ENCODE measurements at places on chromosomes 11 and 22. TPM values are rescaled to one million over a fixed set of nuclear protein-coding genes. Genes with fewer than 3 reads are reported as not detected.

Gene BTG4
- not detected for total RNA-seq

Gene CECR2
- total RNA-seq: 0.10 TPM

Gene PAAF1
- 22.0 TPM for total RNA-seq

Gene MMP8
- total RNA-seq: not detected

Gene ATL3
- total RNA-seq: 112 TPM

Gene MRGPRF
- not detected for total RNA-seq

Gene PATL1
- 6.3 TPM for total RNA-seq

Gene KRTAP5-8
- total RNA-seq: not detected

Gene HPS4
- 34.7 TPM for total RNA-seq

- DNase-seq: peak; percentile 76
Observed at GRCh38 chr11:108698844-108699642, 34.2 kb downstream of the DDX10 start.

DNA sequence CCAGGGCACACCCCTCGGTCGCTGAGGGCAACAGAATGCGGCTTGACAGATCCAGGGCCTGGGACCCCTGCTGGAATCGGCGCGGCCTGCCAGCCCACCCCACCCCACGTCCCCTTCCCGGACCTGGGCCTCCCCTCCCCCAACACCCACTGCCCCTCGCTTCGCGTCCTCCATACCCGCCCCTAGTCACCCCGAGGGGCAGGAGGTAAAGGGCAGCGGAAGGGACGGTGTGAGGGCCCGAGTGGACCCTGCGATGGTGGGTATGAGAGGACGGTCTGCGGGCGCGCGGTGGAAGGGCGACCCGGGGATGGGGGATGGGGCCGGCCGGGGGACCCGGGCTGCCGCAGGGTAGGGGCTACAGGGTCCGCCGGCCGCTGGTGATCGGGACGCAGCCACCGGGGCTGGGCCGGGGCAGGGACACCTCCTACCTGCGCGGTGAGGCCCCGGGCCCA lies 311 bp downstream of the APBB1 start:
- no peak for DNase-seq

- DNase-seq: no peak
Observed at GRCh38 chr11:75539459-75540334, 14.0 kb upstream of the GDPD5 start.

- DNase-seq: no peak
Observed at GRCh38 chr11:87368858-87369480, 331.2 kb downstream of the TMEM135 start.

- no peak for DNase-seq
Observed at GRCh38 chr22:19723983-19724827, 866 bp downstream of the GP1BB start.

- no peak for DNase-seq
Observed at GRCh38 chr11:10358696-10359095, 53.8 kb downstream of the ADM start.

DNA sequence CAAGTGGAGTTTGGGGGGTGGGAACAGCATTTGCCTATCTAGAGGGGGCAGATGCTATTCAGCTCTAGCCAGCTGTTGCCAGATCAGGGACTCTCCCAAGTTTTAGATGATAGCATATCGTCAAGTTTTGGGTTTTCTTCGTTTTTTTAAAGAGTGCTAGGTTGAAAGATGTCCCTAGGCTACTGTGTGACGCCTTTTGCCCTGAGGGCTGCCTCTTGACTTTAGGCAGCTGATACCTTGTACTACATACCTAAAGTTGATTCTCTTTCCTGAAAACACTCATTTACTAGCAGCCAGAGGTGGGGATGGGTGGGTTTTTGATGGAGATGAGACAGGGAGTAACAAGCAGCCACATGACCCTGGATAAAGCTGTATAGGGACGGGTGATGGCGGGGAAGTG lies 87.1 kb downstream of the ABTB2 start:
- no peak for DNase-seq

- DNase-seq: no peak
Observed at GRCh38 chr11:45232341-45233080, 53.6 kb downstream of the SYT13 start.

DNA sequence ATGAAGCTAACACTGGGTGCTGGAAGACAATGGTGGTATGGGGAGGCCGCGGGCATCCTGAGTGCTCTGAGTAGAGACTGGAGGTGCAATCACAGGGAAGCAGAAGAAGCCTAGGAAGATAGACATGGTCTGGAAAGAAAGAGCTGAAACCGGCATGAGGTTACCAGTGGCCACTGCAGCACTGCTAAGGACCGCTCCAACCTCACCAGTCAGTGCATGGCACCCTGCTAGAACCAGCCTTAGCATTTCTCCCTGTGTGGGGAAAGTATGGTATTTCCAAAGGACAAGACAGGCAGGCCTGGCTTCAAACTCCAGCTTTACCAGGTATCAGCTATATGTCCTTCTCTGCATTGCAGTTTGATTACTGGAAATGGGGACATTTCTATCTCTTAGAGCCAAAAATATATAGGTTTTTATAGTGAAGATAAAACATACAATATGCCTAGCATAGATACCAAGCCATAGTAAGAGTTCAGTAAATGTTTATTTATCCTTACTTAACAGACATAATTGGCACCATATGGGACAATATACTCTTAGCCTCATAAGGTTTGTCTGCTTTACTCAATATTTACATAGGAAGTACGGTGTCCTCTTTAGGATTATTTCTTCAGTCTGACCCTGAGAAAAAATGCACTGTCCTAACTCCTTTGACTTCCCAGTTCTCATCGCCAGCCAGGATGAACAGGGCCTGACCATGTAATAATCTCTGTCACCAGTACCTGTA lies 231.1 kb downstream of the TENM4 start:
- DNase-seq: peak; percentile 27

DNA sequence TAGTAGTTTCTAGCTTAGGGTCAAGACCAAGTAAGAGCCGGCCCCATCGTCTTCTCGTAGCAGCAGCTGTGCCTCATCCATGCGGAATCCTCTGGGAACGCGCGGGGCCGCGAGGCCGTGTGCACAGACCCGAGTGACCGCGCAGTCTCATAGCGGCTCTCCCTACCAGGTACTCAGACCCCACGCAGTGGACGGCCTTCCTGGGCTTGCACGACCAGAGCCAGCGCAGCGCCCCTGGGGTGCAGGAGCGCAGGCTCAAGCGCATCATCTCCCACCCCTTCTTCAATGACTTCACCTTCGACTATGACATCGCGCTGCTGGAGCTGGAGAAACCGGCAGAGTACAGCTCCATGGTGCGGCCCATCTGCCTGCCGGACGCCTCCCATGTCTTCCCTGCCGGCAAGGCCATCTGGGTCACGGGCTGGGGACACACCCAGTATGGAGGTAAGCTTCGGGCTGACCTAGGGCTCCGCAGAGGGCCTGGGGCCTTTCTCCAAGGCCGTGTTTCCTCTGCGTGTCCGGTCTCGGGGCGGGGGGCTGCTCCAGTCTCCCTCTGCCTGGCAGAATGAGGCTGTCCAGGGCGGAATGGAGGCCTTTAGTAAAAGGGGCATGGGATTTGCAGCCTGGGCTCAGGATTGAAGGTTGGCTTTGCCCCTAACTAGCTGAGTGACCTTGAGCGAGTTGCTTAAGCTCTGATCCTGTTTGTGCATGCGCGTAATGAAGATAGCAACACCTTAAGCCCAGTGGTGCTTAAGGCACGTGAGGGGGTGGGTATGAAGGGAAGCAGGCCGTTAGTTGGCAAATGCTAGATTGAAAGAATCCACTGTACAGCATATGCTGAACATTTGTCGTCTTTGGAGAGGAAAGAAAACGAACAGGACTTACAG lies 48.9 kb downstream of the ST14 start:
- no peak for DNase-seq

DNA sequence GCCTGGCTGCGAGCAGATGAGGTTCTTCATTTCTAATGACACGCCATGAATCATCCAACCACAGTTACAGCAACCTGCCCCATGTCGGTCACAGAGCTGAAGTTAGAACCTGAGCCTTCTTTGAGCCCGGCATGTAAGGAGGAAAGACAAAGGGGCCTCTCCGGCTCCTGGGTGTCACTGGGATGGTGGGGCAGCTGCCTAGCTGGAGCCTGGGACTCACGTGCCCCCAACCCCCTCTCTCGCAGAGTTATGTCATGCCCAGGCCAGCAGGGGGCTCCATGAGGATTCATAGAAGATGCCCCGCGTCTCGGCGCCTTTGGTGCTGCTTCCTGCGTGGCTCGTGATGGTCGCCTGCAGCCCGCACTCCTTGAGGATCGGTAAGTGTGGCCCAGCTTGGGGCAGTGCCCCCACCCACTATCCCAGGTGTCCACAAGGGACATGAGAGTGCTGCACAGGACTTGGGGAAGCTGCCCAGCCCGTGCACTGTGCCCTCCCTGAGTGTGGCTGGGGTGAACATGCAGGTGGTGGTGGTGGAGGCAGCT lies 148.5 kb downstream of the GRIK4 start:
- peak; percentile 48 for DNase-seq

GRCh38 chr11:7501894-7502293 lies 11.9 kb upstream of the PPFIBP2 start:
- DNase-seq: no peak

GRCh38 chr11:60672255-60672654 lies 27.2 kb upstream of the MS4A8 start:
- DNase-seq: no peak

DNA sequence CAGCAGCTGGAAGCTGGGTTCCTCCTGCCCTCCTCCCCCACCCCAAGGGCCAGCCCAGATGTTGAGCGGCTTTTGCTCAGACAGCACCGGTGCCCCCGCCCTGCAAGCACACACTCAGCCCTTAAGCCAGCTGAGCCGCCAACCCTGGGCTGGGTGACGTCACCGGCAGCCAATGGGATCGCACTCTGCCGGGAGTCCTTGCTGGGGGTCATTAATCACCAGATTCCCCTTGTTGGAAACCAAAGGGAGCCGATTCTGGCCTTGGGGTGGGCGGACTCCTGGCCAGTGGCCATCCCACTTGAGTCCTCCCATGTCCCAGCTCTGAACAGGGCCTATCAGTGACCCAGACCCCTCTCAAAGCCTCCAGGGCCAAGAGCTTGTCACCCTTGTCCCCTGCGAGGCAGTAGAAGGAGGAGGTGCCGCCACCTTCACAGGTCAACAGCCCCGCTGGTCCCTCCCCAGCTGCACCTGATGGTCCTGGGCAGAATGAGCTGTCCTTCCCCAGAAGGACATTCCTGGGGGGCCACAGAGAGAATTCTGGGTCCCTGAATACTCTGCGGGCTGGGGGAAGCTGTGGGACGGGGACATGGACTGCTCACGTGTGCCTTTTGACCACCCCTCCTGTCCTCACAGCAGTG lies 7.4 kb downstream of the DUSP8 start:
- peak; percentile 75 for DNase-seq

DNA sequence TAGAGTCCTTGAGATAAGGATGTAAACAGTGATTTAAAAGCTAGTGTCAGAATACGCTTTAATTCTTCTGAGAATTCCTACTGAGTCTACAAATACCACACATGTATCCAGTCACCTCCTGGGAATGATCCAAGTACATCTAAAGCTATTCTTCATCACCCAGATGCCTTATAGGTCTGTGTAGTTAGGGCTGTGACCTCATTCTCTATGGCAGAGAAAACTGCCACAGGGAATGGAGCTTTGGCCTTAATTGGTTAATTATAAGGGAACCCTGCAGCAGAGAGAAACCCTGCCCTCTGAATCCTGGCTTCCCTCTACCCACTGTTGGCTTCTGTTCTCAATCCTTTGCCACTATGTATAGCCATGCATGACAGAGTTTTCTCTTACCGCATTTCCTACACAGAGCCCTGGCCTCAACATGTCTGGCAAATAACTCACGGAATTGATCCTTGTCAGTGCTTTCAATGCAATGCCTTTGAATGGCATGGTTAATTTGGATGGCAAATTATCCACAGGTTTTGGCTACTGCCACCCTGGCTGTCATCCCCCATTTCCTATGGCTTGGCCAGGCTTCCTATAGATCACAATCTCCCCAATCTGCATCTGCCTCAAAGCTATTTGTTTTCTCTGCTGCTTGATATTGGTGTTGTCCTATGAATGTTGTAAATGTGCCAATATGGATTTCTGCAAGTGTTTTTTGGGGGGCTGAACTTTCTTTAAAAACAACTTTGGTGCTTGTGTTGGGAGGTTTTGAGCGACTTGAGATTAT lies 2.9 kb downstream of the DIXDC1 start:
- peak; percentile 94 for DNase-seq

DNA sequence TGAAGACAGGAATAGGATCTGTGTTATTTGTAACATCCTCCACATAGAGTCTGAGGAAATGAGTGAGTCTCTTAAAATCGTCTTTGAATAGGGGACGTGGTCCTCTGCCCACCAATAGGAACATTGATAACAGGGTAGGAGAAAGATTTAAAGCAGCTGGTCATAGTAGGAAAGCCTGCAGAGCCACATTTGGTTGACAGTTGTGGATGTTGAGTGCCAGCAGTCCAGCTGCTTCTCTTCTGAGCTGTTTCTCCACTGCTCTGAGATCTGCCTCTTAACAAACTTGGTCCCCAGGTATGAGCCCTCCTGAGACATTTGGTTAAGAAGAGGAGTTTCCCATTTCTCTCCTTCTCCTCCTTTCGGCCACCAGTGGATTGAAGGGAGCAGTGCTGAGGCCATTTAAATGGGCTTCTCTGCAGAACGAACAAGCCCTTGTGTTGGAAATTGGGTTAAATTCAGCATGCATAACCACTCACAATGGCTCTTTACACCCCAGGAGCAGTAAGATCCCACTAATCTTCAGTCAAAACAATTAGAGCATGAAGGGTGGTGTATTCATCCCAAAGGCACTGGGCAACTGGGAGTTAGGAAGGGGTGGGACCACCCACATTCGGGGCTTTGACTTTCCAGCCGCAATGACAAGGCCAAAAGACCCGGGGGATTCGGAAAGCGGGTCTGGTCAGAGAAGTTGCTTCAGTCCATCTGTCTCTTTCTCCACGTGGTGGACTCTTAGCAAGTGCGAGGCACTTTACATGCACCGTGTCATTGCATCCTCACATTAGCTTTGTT lies 32.3 kb downstream of the MIAT start:
- no peak for DNase-seq

DNA sequence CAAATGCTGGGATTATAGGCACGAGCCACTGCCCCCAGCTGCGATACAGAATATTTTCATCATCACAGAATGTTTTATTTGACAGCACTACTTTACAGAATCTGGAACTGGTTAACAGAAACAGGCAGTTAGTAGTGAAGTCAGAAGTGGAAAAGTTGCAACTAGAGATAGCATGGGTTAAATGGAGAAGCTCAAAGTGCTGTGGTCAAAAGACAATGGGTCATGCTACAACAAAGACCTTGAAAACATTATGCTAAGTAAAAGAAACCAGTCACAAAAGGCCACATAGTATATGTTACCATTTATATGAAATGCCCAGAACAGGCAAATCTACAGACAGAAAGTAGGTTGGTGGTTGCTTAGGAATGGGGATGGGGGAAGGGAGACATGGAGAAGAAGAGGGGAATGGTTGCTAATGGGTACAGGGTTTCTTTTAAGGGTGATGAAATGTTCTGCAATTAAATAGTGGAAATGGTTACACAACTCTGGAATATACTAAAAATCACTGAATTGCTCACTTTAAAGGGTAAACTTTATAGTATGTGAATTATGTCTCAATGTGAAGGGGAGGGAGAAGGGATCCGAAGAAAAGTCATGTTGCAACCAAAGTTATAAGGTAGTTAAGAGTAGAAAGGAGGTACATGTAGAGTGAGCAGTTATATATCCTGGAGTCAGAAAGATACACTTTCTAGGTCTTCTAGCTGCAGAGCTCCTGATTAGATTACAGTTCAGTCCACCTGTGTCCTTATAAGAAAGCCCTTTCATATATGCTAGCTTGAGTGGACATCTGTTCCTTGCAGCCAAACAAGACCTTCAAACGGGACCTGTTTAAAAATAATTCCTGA lies 46.3 kb upstream of the RAPSN start:
- peak; percentile 47 for DNase-seq

Measured in renal cortical epithelial cell (primary cell).